Fibroblast of skin of left biceps (primary cell): ENCODE measurements at places on chromosomes 6 and 20.

DNA sequence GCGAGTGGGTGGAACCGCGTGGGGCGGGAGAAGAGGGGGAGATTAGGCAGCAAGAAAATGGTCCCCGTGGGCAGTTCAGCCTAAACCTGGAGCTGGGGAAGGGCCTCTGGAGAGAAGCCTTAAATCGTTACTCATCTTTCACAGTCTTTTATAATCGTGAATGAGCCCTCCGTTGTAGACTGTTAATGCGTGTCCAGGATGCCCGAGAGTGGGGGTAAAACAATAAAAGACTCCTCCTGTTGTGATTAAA, 11.0 kb upstream of the ELOVL5 start:
- DNase-seq: no peak

DNA sequence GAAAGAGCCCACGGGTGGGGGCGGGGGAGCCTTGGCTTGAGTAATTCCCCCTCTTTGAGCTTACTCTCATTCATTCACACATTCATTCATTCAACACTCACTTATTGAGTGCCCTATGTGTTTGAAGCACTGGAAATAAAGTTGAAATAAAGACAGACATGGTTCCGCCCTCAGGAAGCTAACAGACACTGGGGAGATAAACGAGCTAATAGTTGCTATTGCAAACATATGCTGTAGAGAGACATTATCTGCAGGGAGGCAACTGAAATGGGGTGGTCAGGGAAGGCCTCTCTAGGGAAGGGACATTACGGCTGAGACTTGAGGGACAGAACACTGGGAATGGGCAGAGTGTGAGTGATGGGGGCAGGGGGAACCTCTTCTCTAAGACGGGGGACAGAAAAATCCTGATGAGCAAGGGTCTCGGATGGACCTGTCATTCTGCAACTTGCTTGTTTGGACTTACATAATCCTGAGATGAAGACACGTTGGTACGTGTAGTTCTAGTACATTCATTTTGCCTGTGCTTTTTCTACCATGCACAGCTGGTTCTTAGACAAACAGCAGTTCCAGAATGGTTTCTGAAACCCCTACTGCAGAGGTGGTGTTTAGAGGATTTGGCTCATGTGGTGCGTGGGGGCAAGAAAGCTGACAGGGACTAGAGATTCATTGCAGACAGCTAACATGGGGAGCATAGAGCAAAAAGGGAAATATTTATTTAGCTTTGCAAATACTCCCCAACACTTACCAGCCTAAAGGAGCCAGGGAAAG, 71.1 kb upstream of the BLCAP start:
- no peak for DNase-seq

DNA sequence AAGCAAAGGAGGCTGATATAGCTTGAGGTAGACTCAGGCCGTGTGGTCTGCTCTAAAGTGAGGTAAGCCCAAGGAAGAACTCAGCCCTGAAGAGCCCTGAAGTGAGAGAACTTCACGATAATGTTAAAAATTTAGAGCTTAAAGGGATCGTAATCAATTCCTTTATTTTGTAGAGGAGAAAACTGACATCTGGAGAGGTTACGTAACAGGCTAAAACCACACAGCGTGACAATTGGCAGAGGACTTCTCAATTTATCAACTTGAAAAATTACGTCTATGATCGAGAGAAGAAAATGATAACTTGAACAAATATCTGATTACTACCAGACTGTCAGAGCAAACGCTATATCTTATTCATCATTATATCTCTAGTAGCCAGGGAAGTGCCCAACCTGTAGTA, 121.8 kb upstream of the FOXO3 start:
- peak; percentile 19 for DNase-seq

- no peak for DNase-seq
Observed at GRCh38 chr6:78810146-78810545, 57.2 kb upstream of the IRAK1BP1 start.

DNA sequence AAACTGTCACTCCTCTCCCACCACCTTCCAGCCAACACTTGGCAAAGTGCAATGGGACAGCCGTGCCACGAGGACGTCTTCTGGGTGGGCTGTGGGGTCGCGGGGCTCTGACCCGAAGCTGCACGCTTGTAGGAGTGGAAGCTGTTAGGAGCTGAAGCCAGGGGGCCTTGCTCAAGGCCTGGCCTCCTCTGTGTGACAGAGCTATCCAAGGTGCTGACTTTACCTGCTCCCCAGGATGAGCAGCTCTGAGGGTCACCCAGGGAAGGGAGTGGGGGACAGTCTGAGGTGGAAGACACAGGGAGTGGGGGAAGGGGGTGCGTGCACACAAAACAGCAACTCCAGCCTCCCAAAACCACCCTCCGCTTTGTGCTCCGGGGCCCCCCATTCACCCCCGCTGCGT, 17.5 kb upstream of the CHRNA4 start:
- DNase-seq: no peak

DNA sequence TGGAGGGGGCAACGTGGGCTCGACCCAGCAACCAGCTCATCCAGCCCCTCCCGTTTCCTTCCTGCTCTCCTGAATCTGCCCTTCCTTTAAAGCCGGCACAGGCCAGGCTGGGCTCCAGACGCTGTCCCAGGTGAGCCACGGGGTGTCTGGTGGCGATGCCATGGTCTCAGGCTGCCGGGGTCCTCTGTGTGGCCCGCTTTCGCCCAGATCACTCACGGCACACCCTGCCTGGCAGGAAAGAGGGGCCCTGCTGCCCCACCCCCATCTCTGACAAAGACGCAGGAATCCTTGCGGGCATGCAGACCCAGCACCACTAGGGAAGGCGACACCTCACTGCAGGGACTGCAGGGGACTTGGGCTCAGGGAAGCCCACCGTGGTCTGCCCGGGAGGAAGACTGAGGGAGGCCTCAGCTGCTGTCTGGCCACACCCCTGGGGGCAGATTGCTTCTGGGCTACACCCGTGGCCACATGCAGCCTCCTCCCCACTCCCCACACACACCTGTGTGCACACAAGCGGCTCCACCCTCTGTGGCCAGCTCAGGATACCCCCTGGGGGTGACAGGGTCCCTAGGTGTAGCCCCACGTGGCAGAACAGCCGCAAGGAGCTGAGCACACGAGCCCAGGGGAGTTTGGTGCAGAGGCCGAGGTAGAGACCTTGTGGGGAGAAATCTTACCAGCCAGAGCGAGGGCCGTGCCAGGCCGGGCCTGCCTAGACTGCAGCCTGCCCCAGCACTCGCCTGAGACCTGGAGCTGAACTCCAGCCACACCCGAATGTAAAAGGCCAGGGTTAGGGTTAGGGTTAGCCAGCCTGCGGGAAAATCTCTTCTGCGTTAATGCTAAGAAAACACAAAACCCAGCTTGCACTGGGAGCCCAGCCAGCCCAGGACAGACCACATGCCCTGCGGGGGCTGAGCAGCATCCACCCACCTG, 104.6 kb downstream of the DLL1 start:
- no peak for DNase-seq

DNA sequence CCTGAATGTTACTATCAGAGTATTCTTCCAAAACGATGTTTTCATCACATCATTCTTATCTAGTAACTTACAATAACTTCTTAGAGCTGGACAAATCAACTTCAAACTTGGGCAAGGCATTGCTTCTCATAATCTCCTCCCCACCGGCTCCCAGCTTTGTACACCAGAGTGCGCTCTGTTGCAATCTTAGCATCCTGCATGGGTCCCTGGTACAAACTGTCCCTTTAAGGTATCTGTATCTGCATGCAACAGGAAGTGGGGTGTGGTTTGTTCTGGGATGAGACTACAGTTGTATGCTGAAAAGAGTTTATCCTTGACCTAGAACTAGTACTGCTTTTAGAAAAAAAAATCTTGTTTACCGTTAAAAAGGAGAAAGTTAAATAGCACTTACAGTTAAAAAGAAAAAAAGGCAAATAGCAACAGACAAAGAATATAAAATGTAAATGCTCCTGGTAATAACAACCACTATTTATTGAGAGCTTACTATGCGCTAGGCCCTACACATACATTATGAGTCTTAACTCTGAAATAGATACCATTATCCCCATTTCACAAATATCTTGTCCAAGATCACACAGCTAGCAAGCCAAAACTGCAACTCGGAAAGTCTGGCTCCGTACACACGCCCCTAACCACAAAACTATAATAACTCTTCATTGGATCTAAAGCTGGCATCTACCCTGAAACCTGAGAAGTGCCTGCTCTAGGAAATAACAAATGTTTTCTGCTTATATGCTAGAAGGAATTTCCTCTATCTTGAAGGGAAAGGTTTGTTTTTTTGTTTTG, 9.8 kb upstream of the HECA start:
- no peak for DNase-seq

GRCh38 chr6:93048381-93048780, 371.0 kb downstream of the EPHA7 start:
- no peak for DNase-seq

GRCh38 chr6:153801917-153802316, 237.1 kb upstream of the OPRM1 start:
- no peak for DNase-seq

DNA sequence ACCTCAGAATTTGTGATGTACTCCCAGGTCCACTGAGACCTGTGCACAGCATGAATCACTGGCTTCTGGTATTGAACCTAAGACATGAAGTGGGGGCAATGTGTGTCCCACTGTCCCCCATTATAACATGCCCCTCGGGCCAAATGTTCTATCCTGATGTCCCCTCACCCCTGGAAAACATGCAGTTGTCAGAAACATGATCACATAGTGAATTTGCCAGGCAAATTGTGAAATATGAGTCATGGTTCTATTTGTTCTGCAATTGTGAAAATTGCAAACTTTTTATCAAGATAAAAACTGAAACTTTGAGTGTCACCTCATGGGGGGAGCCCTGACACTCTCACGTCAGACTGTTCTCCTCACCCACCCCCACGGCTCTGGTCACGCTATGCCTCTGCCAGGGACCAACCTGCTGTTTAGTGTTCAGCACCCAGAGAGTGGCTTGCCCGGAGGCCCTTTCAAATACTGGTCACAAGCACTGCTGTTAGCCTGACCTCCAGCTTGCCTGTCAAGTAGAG, 305.3 kb downstream of the CLIC5 start:
- DNase-seq: no peak

GRCh38 chr6:144873623-144874378, 588.7 kb downstream of the UTRN start:
- DNase-seq: no peak

- DNase-seq: no peak
Observed at GRCh38 chr6:107396211-107396610, 63.2 kb downstream of the PDSS2 start.

- DNase-seq: no peak
Observed at GRCh38 chr6:150503041-150503440, 96.6 kb upstream of the PLEKHG1 start.

- no peak for DNase-seq
Observed at GRCh38 chr6:130903007-130903406, 75.8 kb downstream of the SMLR1 start.

GRCh38 chr20:19976595-19977372, 40.4 kb upstream of the NAA20 start:
- DNase-seq: no peak

DNA sequence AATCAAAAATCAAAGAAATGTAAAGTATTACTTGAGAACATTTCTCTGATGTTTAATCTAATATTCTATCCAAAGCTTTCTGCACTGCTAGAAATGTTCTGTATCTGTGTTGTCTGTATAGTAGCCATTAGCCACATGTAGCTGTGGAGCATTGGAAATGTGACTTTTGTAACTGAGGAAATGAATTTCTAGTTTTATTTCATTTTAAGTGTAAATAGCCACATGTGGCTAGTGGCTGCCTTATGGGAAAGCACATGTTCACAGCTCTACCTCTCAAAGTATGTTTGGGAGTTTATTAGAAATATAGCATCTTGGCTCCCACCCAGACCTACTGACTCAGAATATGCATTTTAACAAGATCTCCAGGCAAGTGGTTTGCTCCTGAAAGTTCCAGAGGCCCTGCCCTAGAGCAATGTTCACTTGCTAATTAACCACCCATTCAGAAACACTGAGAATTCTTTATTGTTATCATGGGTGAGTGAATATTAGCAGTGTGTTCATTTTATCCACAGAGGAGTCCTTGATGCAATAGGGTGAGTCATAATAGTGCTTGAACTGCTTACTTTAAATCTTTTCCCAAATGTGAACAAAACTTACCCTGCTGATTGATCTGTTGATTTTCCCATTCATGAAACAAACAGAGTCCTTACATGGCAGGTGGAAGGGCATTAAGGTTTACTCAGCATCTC, 282.7 kb downstream of the PLCB1 start:
- DNase-seq: peak; percentile 47

DNA sequence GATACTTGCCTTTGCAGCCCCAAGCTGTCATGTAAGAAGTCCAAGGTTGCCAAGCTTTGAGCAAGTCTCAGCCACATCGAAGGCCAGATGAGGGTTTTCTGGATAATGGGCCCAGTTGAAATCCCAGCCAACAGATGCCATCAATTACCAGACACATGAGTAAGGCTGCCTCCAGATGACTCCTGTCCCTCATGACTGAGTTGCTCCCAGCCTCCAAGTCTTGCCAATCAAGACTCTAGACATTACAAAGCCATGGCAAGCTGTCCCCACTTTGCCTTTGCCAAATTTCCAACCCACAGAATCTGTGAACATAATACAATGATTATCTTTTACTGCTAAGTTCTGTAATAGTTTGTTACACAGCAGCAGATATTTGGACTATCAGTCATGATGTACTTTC, 76.8 kb upstream of the ARMC2 start:
- no peak for DNase-seq

- DNase-seq: no peak
Observed at GRCh38 chr20:48374991-48375595, 452.7 kb downstream of the PREX1 start.

- no peak for DNase-seq
Observed at GRCh38 chr6:56799989-56800388, 154.9 kb upstream of the BEND6 start.

GRCh38 chr20:38190166-38190565, 25.1 kb upstream of the TGM2 start:
- DNase-seq: no peak

- DNase-seq: no peak
Observed at GRCh38 chr6:152204591-152204990, 397.1 kb downstream of the ESR1 start.

DNA sequence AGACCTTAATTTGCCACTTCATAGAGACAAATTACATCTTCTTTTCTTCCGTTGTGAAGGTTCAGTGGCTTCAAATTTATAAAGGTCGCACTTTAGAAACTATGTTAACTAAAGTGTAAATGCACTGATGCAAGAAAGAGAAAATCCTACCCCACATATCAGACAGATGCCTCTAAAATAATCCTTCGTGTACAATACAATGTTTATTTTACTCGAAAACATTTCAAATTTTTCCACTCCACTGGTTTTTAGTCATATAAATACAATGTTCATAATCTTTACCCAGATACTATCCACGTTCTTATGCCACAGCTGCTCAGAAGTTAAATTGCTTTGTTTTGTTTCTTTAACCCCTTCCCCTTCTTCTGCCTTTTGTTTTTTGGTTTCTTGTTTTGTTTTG, 140.3 kb upstream of the LAMP5 start:
- no peak for DNase-seq

DNA sequence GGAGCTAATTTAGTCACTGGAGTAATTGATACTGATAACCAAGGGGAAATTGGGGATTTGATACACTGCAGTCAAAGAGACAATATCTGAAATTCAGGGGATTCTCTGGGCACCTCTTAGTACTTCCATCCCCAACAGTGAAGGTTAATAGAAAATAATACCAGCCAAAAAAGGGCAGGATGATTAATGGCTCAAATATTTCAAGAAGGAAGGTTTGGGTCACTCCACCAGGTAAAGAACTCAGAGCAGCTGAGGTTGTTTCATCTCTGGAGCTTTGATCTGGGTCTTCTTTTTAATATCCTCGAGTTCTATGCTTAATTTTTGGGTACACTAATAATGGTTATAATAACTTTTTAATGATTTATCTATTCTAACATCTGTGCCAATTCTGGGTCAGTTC, 70.8 kb downstream of the CDKAL1 start:
- DNase-seq: no peak
